ENCODE measurements at places on chromosomes 12 and 14.
A peak's percentile ranks its signal among the peaks of the same experiment; 100 is the strongest.

GRCh38 chr12:9606736-9607372 is 862 bp downstream of the KLRB1 start:
- no peak for DNase-seq

DNA sequence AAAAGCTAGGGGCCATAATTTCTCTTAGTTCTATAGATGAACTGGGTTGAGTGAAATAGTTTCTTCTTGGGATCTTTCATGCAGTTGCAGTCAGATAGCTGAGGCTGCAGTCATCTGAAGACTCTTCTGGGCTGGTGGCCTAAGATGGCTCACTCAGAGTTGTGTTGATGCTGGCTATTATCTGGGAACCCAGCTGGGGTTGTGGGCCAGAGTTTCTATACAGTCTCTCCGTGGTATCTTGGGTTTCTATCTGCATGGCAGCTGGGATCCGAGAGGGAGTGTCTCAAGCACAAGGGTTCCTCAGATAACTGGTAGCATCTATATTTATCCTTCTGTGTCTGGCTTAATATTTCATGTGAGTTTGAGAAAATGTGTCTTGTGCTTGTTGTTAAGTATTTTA is 21.1 kb downstream of the AVPR1A start:
- peak; percentile 95 for DNase-seq

GRCh38 chr12:103933237-103933636 is 3.0 kb downstream of the HSP90B1 start:
- no peak for DNase-seq

DNA sequence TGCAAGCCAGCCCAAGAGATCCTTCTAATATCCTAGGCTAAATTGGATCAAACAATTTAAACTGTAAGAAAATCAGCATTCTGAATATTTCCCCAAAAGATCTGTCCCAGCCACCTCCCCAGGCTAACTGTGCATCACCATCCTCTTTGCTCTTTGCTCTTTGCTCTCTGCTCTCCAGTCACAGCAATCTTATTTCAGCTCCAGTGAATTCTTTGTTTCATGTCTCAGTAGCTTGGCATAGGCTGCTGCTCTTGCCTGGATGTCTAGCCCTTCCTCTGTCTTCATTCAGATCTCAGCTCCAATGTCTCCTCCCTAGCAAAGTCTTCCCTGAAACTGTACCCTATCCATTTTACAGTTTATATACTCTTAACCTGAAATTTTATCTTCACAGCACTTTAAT is 399.8 kb upstream of the USP15 start:
- no peak for DNase-seq

DNA sequence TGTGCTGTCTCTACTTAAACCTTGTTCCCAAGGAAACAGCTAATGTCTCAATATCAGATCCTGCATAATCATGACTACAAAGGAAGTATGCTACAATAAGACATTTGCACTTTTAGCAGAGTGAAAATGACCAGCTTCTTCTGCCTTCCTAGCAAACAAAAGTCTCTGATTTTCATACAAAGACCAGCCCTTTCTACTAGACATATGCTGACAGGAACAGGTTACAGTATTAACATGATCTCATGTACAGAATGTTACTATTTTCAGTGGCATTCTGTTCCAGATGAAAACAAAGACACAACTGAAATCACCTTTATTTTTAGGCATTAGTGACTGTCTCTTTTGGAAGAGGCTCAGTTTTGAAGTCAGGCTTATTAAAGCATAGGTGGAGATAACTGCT is 228.6 kb downstream of the MED13L start:
- DNase-seq = no peak

DNA sequence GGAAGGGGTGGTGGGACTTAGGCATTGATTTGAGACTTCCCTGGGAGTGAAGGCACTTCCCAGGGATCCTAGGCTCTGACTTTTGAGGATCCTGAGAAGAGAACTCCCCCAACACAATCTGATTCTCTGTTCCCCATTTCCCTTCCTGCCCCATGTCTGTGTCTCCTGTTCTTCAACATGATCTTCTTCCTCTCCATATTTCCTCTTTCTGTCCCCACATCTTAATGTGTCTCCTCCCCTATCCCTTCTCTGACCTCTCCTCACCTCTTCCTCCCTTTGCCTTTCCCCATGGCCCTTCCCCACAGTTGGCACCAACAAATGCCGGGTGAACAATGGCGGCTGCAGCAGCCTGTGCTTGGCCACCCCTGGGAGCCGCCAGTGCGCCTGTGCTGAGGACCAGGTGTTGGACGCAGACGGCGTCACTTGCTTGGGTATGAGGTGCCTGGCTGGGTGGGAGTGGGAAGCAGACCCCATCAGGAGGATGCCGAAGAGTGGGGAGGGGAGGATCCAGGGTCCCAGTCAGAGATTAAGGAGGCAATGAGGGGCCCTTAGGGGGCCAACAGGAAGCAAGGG is 15.2 kb upstream of the LRP1-AS start:
- no peak for DNase-seq

DNA sequence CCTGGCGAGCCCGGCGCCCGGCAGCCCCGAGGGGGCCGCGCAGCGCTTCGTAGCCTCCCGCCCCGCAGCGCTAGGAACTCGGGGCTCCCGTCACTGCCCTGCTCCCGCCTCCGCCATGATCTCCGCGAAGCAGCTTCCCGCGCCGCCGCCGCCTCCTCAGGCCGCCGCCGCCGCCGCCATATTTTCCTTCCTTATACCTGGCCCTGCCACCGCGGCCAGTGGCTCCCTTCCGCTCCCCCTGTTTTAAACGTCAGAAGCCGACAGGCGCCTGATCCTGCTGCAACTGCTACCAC is 286 bp downstream of the PPP4R3A start:
- no peak for DNase-seq
